ENCODE measurements at places on chromosomes 7 and 10.

- peak; percentile 100 for DNase-seq
These were observed 113.6 kb upstream of the RET start for GRCh38 chr10:42963312-42963711.

- DNase-seq: no peak
These were observed 43.5 kb downstream of the LOXL4 start for GRCh38 chr10:98224509-98224908.

- no peak for DNase-seq
These were observed 50.1 kb downstream of the VOPP1 start for GRCh38 chr7:55521917-55522902.

DNA sequence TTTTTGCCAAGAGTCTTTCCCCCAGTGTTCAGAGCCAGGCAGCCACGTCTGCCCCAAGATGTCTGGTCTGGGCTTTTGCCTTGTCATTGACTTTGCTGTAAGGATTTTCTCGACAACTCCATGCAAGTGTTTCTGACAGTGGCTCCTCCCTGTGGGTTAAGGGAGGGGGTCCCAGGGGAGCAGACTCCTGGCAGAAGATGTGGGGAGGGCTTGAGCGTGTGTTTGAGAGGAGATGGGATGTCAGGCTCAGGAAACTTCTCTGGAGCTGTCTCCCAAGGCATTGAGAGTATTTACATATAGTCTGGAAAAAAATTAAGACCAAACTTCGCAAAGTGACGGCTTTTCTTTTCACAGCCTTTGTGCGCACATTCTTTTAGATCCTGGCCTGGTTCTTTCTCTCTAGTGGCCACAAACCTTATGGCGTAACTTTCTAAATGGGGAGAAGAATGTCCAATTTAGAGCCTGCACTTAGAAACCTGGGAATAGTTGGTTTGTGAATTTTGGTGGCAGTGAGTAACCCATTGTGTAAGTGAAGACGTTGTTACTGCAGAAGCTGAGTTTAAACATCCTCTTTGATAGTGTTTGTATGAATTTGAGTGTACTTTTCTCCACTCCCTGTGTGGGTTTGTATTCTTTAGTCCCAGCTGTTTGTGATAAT lies 201.5 kb downstream of the LRMDA start:
- no peak for DNase-seq

DNA sequence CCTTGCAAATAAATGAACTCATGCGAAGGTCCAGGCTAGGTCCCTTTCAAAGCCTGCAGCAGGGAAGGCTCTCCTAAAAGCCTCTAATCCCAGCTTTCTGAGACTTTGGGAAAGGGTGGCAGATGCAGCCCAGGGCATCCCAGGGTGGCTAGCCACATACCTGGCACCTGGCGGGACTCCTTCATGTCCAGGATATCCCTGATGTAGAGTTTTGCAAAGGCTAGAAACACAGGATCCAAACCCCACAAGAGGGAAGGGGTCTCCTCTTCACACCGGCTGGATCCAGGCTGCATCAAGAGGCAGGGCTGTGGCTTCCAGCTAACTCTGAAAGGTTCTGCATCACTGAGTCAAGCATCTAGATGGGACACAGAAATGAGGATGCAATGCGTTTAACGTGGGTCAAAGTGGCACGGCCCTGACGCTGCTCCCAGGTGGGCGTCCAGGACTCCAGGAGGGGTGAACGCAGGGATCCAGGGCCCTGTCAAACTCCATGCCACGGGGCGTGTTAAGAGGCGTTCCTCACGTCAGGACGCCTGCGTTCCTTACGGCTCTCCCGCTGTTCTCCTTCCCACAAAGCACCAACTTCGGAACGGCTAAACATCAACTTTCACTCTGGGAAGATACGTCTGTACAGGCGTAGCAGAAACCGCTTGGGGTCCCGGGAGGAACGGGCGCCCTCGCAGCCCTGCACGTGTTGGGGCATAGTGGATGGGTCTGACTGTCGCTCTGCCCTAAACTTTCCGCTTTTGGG lies 507 bp downstream of the STN1 start:
- DNase-seq: peak; percentile 85

GRCh38 chr10:27710014-27710413 lies 35.6 kb downstream of the MKX start:
- DNase-seq: no peak

DNA sequence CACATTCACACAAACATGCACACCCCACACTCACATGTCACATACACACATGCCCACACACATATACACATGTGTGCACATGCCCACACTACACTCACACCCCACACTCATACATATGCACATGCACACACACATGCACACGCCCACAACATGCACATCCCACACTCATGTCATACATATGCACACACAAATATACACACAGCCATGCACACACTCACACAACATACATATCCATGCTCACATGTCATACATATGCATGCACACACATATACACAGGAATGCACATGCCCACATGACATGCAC lies 219.8 kb downstream of the DNAJB6 start:
- DNase-seq: no peak

- DNase-seq: no peak
These were observed 1030.0 kb downstream of the GRM8 start for GRCh38 chr7:126222782-126223181.

Data from Kasumi-1 (cell line).